ENCODE measurements at places on chromosomes 1 and 21.

DNA sequence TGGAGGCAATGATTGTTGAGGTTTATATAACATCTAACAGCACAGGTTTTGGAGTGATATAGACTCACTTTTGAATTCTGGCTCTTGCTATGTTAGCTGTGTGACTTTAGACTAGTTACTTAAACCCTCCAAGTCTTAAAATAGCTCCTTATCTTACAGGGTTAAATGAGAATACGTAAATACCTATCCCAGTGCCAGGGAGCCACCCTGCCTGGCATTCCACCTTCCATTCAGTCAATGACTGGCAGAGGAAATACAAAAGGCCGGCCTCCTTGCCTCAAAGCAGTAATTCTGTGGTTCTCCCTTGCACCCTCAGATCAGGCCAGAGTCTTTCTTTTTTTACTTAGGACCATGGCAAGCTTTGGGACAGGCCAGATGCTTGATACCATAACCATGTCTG lies 31.8 kb downstream of the DBT start:
- DNase-seq, result no peak

- DNase-seq, result no peak
Observed at GRCh38 chr21:36656138-36656537, 42.8 kb upstream of the SIM2 start.

GRCh38 chr1:3135073-3135702 lies 66.2 kb downstream of the PRDM16 start:
- no peak for DNase-seq

GRCh38 chr1:94033849-94034248 lies 87.1 kb downstream of the ABCA4 start:
- DNase-seq, result no peak

DNA sequence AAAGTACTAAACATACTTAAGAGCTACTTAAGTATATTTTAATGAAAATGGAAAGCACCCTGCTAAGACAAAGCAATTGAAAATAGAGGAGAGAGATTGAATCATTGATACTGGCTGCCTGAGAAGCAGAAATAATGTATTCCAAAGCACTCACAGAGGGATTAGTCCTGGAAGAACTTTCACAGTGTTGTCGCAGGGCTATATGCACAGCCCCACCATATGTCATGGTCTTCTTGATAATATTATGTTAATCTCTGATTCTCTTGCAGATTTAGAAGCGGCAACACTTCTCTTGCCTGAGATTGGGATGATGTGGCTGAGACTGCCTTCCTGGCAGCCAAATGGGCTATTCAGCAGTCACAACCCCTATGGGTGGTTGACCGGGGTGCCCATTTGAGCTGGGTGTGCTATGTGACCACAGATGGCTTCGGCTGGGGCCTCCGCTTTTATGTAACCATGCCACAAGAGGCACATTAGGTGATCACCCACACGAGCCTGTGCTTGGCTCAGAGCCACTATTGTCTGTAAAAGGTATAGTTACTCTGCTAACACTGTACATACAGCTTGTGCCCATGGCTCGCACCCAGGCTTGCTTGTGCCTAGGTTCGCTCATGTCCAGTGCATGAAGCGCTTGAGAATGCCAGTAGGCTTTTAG lies 152.2 kb upstream of the SGIP1 start:
- DNase-seq, result no peak

- DNase-seq, result no peak
Observed at GRCh38 chr1:53366901-53367502, 39.1 kb upstream of the LRP8 start.

GRCh38 chr1:151960780-151961513 lies 32.7 kb downstream of the S100A10 start:
- no peak for DNase-seq

- no peak for DNase-seq
Observed at GRCh38 chr1:12665511-12665910, 21.6 kb downstream of the AADACL4 start.

DNA sequence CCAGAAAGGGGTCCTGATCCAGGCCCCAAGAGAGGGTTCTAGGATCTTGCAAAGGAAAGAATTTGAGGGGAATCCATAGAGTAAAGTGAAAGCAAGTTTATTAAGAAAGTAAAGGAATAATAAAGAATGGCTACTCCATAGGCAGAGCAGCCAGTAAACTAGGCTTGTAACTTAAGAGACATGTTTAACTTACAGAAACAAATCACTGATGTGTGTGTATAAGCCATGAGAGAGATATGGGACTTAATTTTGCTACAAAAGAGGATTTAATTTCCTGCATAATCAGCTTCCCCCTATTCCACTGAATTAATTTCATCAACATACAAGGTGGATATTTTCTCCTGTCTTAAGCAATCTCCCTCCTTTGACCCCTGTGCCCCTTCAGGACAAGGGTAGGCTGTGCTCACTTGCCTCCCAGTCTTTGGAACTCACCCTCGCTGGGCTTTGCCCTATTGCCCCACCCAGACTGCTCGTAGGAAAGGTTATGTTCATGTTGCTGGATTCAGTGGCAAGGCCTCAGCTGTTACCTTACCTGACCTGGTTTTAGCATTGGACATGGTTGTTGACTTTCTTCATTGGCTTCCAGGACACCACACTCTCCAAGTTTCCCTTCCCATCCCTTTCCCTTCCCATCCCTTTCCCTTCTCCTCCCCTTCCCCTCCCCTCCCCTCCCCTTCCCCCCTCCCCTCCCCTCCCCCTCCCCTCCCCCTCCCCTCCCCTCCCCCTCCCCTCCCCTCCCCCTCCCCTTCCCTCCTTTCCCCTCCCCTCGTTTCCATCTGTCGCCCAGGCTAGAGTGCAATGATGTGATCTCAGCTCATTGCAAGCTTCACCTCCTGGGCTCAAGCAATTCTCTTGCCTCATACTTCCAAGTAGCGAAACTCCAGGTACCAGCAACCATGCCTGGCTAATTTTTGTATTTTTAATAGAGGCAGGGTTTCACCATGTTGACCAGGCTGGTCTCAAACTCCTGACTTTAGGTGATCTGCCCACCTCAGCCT lies 44.6 kb downstream of the TBCE start:
- no peak for DNase-seq

DNA sequence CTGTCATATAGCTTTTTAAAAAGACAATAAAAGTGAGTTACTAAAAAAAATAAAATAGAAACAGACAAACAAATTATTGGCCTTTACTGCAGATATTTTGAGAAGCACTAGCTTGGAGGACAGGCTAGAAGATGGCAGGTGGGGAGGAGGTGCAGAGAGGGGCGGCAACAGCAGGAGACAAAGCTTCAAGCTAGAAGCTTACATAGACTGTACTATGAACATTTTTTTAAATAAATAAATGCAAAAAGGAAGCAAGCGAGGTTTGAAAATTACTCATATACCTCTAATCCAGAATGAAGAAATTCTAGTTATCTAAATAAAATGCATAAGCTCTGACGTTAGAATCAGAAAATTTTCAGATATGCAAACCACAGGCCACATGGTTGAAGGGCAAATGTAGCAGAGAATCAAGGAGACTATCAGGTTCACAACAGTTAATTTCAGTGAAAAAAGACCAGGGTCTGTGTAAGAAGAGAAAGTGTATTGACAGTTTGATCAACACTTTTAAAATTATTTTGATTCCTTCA lies 54.9 kb downstream of the NRIP1 start:
- DNase-seq, result no peak

DNA sequence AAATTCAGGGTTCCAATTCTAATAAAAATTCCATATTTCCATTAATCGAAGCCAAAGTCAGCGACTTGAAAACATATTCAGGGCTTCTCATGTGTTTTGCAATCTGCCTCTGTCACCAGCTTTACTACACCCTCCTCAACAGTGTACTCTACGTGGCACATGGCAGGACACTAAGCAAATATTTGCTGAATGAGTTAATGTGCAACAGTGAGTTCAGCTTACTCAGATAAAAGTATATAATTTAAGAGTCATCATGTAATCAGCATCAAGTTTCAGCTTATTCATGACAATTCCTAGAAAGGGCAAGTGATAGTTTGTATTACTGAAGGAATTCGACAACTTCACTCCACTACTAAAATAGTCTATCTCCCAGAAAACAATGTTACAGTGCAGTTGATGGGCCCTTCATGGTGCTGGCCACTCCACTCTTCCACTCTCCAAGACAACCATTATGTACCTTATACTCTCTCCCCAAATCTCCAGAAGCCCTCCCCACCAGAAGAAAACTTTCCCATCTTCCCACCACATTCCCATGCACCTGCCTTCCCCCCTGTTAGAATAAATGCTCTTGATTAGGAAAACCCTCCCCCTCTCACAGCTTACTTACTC lies 97.3 kb downstream of the TTLL7 start:
- DNase-seq, result no peak

DNA sequence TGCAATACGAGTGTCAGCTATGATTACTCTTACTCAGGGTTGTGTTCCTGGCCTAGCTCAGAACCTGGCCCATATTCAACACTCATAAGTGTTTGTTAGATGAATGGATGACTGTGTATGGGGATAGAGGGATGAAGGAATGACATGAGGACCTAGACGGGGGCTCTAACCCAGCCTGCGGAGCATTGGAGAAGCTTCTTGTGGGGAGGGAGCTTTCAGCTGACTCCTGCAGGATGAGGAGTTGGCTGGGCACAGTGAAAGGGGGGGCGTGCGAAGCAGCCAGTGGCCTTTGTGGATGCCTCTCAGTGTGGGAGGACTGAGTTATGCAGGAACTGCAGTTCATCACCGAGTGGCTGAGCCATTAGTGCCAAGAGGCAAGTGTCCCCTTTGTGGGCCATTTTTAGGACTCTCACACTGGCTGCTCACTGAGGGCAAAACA lies 1.2 kb upstream of the EXTL1 start:
- DNase-seq, result no peak

DNA sequence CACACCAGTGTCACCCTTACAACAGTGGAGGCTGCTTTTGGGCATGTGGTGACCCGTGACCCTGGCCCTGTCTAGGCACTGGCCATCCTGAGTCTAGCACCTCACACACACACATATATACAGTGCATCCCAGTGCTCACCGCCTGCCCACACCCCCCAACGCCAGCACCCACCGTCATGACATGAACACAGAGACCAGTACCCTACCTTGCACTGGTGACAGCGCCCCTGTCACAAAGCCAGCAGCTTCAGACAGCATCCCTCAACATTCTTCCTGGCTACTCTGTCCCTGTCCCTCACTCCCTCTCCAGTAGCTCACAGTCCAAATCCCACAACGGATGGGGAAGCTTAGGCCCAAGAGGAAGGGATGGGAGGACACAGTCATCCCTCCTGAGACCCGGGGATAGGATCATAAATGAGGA lies 27.1 kb downstream of the AHDC1 start:
- DNase-seq, result no peak

DNA sequence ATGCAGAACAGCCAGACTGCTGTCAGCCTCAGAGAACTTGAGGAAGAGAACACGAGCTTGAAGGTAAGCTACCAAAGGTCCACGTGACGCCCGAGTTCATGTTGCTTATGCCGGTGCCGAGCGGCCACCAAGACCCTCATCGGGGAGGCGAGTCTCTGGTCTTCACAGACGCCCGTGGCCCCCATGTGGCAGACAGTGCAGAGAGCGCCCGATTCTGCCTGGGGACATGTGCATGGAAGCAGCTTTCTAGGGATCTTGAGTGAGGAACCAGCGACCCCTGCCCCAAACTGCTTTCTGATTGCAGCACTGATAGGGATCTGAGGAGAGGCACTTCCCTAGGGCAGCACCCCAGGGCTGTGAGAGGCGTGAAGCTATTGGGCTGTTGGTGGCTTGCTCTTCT lies 56.3 kb upstream of the DIP2A start:
- DNase-seq, result no peak

DNA sequence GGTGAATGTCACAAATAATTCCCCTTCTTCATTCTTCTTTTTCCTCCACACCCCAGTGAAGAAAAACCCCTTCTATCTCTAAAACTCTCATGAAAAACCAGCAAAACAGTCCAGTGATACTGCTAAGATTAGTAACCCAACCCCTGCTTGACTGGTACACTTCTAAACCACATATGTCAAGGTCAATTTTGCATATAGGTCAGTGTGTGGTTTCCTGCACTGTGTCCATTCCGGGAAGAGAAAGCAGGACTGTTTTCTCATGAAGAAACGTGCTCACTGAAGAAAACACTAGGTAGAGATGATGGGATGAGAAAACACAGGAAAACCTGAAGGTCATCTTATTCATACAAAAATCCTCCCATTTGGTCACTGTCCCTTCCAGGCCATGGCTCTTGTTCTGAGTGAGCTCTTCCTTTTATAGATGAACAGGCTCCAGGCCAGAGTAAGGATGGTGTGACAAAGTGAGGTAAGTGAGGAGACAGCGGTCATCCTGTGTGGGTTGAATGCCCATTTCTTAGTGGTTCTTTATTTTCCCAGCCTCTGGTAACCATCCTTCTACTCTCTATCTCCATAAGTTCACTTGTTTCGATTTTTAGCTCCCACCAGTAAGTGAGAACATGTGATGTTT lies 122.7 kb downstream of the FASLG start:
- DNase-seq, result no peak

DNA sequence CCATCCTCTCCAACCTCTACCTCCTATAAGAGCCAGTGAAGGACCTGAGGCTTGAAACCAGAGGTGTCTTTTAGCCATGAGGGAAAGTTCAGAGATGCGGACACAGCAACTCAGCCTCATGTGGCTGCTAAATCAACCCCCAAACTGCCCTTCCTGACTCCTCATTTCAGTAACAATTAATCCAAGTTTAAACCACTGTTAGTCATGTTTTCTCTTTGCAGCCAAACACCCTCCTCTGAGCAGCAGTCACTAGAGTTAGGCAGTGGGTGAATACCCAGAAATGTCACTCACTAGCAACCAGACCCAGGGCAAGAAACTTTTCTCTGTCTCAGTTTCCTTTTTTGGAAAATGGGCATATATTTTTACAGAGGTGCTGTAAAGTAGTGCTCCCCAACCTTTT lies 71.2 kb downstream of the KCNJ15 start:
- DNase-seq, result no peak

GRCh38 chr21:42937960-42938605 lies 12.7 kb upstream of the ERVH48-1 start:
- no peak for DNase-seq

DNA sequence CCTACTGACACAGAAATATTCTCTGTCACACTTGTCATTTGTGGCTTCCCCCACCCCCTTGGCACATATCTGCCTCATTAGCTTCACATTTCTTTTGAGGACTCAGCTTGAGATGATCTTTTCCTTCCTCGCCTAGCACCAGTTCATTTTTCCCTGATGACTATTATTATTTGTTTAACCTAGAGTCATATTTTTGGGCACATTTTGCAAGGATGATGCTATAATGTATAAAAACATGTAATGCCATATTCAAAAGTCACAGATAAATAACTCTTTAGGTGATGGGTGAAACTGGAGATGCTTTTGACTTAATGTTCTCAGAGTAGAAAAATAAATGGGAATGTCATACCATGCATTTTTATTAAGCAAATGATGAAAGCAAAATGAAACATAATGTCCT lies 202.7 kb downstream of the BACH1 start:
- no peak for DNase-seq

- no peak for DNase-seq
Observed at GRCh38 chr1:34685225-34685624, 69.6 kb upstream of the GJB5 start.

DNA sequence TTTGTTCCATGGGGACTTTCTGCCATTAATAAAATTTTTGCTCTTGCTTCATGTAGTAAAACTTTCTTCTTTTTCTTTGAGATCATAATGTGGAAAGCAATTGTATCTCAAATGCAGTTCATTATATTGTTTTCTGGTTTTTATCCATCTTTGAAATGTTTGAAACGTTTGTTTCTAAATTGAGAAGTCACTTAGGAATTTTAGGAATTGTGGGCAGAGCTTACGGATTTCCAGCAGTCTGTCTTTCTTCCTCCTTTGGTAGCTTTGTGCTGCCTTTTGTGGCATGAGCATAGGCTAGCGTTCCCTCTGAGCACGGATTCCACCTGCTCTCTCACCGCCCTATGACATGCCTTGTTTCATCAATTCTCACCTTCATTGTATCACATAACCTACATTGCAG lies 2.9 kb upstream of the ST6GALNAC5 start:
- no peak for DNase-seq
